ENCODE measurements at places on chromosomes 4 and X.

DNA sequence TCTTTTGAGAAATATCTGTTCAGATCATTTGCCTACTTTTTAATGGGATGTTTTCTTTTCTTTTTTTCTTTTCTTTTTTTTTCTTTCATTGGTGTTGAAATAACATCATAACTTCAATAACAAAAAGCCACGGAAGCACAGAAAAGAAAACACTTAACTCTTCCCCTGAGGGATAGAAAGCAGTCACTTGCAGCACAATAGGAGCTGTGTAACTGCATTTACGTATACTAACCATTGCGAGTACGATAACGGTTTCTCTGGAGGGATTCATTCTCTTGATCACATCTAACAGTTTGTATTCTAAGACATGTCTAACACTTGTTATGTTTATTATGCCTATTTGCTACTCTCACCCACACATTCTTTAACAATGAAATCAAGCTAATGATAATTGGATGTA is 27.3 kb downstream of the C4orf46 start:
- H3K36me3 ChIP-seq, result no peaks in the 10 kb centered on the region
- DNase-seq, result no peak
- H3K27ac ChIP-seq, result no peak overlapping the region

GRCh38 chrX:13177921-13178566 is 133.6 kb upstream of the FAM9C start:
- DNase-seq, result no peak
- no peaks in the 10 kb centered on the region for H3K27me3 ChIP-seq
- H3K4me1 ChIP-seq, result no peaks in the 10 kb centered on the region
- H3K36me3 ChIP-seq, result no peaks in the 10 kb centered on the region
- H3K4me3 ChIP-seq, result no peak overlapping the region
- H3K27ac ChIP-seq, result no peak overlapping the region

DNA sequence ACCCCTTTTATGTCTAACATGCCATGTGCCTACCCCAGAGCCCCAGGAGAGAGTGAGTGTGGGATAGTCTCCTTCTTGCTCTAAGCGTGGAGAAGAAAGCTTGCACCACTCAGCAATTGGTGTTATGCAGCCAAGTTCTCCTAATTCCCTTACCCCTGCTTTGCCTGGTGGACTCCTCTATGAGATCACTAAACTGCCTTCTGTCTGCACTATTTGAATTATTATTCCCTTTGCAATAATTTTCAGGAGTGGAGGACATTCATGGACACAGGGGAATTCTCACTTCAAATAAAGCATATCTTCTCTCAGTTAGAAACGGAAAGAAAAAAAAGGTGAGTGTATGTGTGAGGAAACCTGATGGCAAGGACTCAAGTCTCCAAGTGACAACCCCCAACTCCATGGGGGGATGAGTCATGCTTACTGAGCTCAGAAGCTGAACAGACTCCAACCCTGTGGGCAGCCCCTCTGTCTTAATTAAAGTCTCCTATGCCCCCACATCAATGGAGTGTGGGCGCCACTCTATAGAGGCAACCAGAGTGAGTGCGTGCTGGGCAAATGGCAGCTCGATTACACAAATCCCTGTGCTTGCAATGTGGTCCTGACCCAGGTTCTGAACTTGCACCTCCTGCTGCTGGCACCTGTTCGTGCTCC is 381.9 kb downstream of the RAB28 start:
- H3K27me3 ChIP-seq, result no peaks in the 10 kb centered on the region
- no peaks in the 10 kb centered on the region for H3K36me3 ChIP-seq
- H3K4me1 ChIP-seq, result no peaks in the 10 kb centered on the region
- H3K4me3 ChIP-seq, result no peak overlapping the region
- no peak for DNase-seq

GRCh38 chr4:150108691-150109090 is 30.4 kb downstream of the DCLK2 start:
- H3K4me3 ChIP-seq, result no peak overlapping the region
- no peaks in the 10 kb centered on the region for H3K4me1 ChIP-seq
- H3K27me3 ChIP-seq, result no peaks in the 10 kb centered on the region
- no peak overlapping the region for H3K27ac ChIP-seq
- DNase-seq, result no peak

DNA sequence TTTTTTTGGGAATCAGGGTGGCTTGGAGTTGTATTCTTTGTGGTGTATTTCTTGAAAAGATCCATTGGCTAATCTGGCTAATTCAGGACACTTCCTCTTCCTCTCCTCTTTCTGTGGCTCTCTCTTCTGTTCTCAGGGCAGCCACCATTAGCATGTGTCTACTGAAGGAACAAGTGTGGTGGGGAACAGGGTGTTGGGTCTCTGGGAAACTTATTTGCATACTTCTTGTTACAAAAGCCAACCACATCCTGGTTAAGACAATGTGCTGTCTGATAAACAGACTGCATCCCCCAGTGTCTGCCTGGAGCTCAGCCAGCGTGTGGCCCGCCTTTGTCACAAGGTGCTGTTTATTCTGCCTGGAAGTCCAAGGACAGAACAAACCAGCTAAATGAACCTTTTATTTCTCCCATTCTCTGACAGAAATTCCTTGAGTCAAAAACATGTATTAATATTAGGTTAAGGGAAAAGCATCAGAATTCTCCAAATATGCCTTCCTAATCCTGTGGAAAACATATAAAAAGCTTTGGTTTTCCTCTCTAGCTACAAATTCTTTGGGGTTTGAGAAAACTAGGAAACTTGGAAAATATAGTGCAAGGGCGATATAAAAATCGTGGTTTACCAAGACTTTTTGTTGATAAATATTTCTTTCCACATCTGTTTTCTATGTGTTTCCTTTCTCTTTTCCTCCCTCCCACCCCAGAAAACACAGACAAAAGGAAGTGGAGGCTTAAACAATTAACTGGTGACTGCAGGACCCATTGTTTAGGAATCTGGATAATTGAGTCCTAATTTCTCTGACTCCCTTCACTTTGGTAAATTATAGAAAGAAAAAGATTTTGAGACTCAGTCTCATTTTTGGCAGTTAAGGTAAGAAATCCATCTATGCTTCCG is 203.6 kb downstream of the SPRY1 start:
- no peaks in the 10 kb centered on the region for H3K27me3 ChIP-seq
- H3K4me3 ChIP-seq, result no peak overlapping the region
- H3K36me3 ChIP-seq, result no peaks in the 10 kb centered on the region
- peak overlapping the region; percentile 19 for H3K27ac ChIP-seq

- no peak for DNase-seq
- H3K27ac ChIP-seq, result no peak overlapping the region
Observed at GRCh38 chr4:12576409-12576808, 907.7 kb downstream of the RAB28 start.

DNA sequence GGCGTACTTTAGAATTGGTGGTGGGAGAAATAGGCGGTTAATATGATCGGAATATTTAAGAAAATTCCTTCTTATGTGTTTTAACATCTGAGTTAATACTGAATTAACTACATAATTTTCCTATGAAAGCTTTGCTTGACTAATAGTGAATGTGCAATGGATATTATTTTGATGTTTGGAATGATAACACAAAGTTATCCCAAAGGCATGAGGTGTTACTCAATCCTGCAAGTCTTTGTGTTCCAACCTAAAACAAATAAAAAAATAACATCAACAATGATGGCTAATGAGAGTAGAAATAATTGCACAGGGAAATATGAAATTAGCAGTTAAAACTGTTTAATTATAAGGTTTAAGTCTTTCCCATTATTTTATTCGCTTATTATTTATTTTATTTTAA is 183.6 kb upstream of the ARSJ start:
- DNase-seq, result no peak
- H3K27me3 ChIP-seq, result no peaks in the 10 kb centered on the region
- H3K36me3 ChIP-seq, result no peaks in the 10 kb centered on the region
- no peaks in the 10 kb centered on the region for H3K4me1 ChIP-seq
- no peak overlapping the region for H3K27ac ChIP-seq

DNA sequence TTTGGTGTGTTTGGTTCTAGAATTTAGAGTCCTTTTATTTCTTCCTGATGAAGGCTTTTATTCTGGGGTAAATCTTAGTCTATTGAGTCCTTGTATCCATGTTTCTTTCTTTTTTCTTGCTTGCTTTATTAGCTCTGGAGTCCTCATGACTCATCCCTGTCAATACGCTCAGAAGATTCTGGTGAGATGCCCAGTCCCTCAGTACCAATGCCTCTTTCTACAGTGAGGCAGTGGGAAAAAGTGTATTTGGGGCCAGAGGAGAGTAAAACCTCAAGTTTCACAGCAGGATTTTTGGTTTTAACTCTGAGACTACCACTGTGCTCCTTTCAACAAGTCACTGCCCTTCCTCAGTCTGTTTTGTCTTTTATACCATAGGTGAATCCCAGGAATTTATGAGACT is 368.0 kb downstream of the GBA3 start:
- no peaks in the 10 kb centered on the region for H3K36me3 ChIP-seq
- no peaks in the 10 kb centered on the region for H3K4me1 ChIP-seq
- H3K4me3 ChIP-seq, result no peak overlapping the region
- no peak for DNase-seq

DNA sequence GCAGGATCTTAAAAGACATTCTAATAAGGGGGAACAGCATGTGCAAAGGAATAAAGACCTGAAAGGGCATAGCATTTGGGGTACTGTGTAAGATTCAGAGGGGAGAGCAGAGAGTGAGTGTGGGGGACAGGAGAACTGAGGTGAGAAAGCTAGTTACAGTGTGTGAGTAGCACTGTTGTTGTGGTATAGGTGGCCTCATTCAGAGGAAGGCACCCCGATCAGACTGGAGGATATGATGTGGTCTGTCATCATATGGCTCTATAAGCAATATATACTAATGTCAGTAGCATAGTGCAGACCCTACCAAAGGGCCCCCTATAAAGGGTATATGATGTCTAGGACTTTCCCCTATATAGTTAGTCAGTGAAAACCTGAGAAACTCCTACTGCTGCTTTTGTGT is 175.8 kb downstream of the FMR1NB start:
- H3K4me3 ChIP-seq, result no peak overlapping the region
- no peaks in the 10 kb centered on the region for H3K4me1 ChIP-seq
- H3K36me3 ChIP-seq, result no peaks in the 10 kb centered on the region
- no peak overlapping the region for H3K27ac ChIP-seq
- H3K27me3 ChIP-seq, result no peaks in the 10 kb centered on the region

GRCh38 chr4:174523025-174523693 is 871 bp upstream of the HPGD start:
- no peaks in the 10 kb centered on the region for H3K36me3 ChIP-seq
- H3K4me1 ChIP-seq, result peaks cover 17% of the 10 kb centered on the region
- H3K27ac ChIP-seq, result peak overlapping the region; percentile 25
- DNase-seq, result peak; percentile 28

GRCh38 chrX:119622356-119623232 is 16.4 kb upstream of the NKRF start:
- no peak overlapping the region for H3K4me3 ChIP-seq
- DNase-seq, result no peak
- no peaks in the 10 kb centered on the region for H3K36me3 ChIP-seq
- H3K27ac ChIP-seq, result no peak overlapping the region

- DNase-seq, result no peak
- no peaks in the 10 kb centered on the region for H3K27me3 ChIP-seq
- H3K4me3 ChIP-seq, result no peak overlapping the region
- peaks cover 28% of the 10 kb centered on the region for H3K4me1 ChIP-seq
Observed at GRCh38 chr4:156901871-156902270, 69.7 kb downstream of the PDGFC start.

- H3K4me1 ChIP-seq, result no peaks in the 10 kb centered on the region
- no peak overlapping the region for H3K27ac ChIP-seq
- no peaks in the 10 kb centered on the region for H3K27me3 ChIP-seq
- DNase-seq, result no peak
- H3K4me3 ChIP-seq, result no peak overlapping the region
Observed at GRCh38 chr4:66328803-66329574, 658.7 kb upstream of the EPHA5 start.

GRCh38 chrX:132227383-132228112 is 8.3 kb upstream of the RAP2C start:
- no peak for DNase-seq
- no peaks in the 10 kb centered on the region for H3K36me3 ChIP-seq
- no peak overlapping the region for H3K27ac ChIP-seq

GRCh38 chr4:142874684-142875083 is 28.6 kb upstream of the INPP4B start:
- DNase-seq, result no peak
- H3K4me1 ChIP-seq, result peaks cover 4% of the 10 kb centered on the region
- H3K27me3 ChIP-seq, result no peaks in the 10 kb centered on the region
- no peaks in the 10 kb centered on the region for H3K36me3 ChIP-seq
- H3K4me3 ChIP-seq, result no peak overlapping the region

DNA sequence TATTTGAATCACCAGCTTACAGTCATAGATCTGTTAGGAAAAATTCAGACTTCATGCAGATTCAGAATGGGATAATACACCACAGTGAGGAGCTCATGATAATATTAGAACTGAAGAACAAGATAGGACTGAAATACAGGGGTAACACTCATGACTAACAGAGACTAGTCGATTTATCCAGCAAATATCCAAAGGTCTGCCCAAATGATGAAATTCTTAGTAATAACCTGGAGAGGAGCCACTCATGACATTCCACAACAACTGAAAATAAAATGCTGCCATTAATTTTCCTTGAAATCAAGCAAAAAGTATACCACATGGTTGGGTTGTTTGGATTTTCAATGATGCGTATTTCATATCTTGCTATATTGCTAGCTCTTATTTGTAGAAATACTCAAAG is 903.7 kb upstream of the ADGRL3 start:
- H3K27me3 ChIP-seq, result no peaks in the 10 kb centered on the region
- no peak for DNase-seq
- no peak overlapping the region for H3K27ac ChIP-seq
- H3K4me3 ChIP-seq, result no peak overlapping the region
- no peaks in the 10 kb centered on the region for H3K4me1 ChIP-seq
- H3K36me3 ChIP-seq, result no peaks in the 10 kb centered on the region

- no peak overlapping the region for H3K27ac ChIP-seq
- DNase-seq, result no peak
- H3K4me3 ChIP-seq, result no peak overlapping the region
- no peaks in the 10 kb centered on the region for H3K27me3 ChIP-seq
- H3K4me1 ChIP-seq, result no peaks in the 10 kb centered on the region
- H3K36me3 ChIP-seq, result no peaks in the 10 kb centered on the region
Observed at GRCh38 chr4:185244763-185245162, 35.4 kb downstream of the SNX25 start.

GRCh38 chr4:155734065-155734464 is 24.8 kb upstream of the GUCY1B1 start:
- no peaks in the 10 kb centered on the region for H3K27me3 ChIP-seq
- peaks cover 5% of the 10 kb centered on the region for H3K4me1 ChIP-seq
- DNase-seq, result no peak
- peaks cover 7% of the 10 kb centered on the region for H3K36me3 ChIP-seq

GRCh38 chr4:73341454-73341853 is 62.6 kb upstream of the ALB start:
- DNase-seq, result no peak
- no peaks in the 10 kb centered on the region for H3K36me3 ChIP-seq
- no peaks in the 10 kb centered on the region for H3K4me1 ChIP-seq
- no peak overlapping the region for H3K4me3 ChIP-seq

GRCh38 chrX:12390301-12390700 is 252.0 kb downstream of the FRMPD4 start:
- no peak overlapping the region for H3K4me3 ChIP-seq
- no peak for DNase-seq
- H3K27me3 ChIP-seq, result no peaks in the 10 kb centered on the region
- no peaks in the 10 kb centered on the region for H3K36me3 ChIP-seq

- H3K27me3 ChIP-seq, result no peaks in the 10 kb centered on the region
- DNase-seq, result no peak
- H3K4me3 ChIP-seq, result no peak overlapping the region
- H3K4me1 ChIP-seq, result no peaks in the 10 kb centered on the region
- no peaks in the 10 kb centered on the region for H3K36me3 ChIP-seq
Observed at GRCh38 chrX:19883878-19884277, 3.5 kb downstream of the SH3KBP1 start.

Measured in tibial artery (tissue), 4 donors.